ENCODE measurements at places on chromosomes 16 and 17. TPM values are rescaled to one million over a fixed set of nuclear protein-coding genes. Genes with fewer than 3 reads are reported as not detected.

DNA sequence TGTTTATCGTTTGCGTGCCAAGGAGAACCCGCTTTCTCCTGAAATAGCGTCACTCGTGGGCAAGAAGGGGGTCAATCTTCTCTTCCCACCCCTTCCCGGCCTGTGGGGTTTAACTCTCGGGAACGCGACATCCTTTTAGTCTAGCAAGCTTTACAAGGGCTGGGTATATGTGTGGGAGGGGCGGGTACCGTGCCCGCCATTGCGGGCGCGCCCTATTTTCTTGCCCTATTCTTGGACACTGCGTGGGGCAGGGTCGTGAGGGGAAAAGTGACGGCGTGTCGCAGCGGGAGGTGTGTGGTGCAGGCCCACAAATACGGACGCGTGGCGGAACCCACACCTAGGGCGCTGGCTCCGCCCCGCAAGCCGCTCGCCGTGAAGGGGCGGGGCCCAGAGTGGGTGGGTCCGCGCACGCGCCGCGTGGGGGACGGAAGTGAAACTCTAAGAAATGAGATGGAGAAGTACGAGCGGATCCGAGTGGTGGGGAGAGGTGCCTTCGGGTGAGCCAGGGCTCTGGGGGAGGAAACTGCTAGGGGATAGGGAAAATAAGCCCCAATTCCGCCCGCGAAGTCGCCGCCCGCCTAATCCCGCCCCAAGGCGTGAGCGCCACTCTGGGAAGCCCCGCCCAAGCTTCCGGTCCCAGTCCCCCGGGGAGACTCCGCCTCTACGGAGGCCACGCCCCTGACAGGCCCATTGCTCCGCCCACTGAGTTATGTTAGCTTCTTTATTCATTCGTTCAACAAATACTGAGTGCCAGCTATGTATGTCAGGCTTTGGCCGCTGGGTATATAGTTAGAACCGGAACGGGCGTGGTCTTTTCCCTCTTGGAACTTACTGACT, at the start of gene NEK8:
NEK8 (plus strand) TSS at position 425 of the 837 bp plus-strand sequence; CDS start at position 451, 26 bp downstream.
- DNase-seq = peak; percentile 95

Gene SLC52A1
- not detected for total RNA-seq

Gene ADCY7
- 16.7 TPM for total RNA-seq

Gene SERPINF2
- total RNA-seq = 0.37 TPM
